ENCODE measurements at places on chromosomes 1 and 21.

DNA sequence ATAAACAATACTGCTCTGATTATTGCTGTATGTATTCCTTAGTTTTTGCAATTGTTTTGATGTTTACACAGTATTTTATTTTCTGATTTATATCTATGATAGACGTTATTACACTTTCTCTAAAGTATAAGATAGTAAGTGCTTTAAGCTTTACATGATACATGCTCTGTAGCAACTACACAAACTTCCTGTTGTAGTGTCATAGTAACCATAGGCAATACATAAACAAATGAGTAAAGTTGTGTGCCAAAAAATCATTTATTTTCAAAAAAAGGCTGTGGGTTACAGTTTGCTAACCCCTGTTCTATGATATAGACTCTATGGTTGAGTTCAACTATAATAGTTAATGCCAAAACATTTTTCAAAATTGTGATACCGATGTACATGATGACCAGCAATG, 1156.4 kb downstream of the AMY1C start:
- no peak for DNase-seq

- DNase-seq, result no peak
Measured at GRCh38 chr1:9960706-9961562, 17.7 kb downstream of the NMNAT1 start.

DNA sequence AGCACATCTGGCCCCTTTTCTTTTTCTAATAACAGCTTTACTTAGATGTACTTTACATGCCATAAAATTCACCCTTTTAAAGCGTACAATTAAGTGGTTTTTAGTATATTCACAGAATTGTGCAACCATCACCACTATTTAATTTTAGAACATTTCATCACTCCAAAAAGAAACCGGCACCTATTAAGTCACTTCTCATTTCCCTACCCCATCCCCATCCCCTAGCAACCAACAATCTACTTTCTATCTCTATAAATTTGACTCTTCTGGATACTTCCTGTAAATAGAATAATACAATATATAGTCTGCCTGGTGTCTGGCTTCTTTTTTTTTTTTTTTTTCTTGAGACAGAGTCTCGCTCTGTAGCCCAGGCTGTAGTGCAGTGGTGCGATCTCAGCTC, 59.5 kb upstream of the ENAH start:
- no peak for DNase-seq

- DNase-seq, result no peak
Measured at GRCh38 chr1:17624611-17625233, 85.2 kb downstream of the ARHGEF10L start.

DNA sequence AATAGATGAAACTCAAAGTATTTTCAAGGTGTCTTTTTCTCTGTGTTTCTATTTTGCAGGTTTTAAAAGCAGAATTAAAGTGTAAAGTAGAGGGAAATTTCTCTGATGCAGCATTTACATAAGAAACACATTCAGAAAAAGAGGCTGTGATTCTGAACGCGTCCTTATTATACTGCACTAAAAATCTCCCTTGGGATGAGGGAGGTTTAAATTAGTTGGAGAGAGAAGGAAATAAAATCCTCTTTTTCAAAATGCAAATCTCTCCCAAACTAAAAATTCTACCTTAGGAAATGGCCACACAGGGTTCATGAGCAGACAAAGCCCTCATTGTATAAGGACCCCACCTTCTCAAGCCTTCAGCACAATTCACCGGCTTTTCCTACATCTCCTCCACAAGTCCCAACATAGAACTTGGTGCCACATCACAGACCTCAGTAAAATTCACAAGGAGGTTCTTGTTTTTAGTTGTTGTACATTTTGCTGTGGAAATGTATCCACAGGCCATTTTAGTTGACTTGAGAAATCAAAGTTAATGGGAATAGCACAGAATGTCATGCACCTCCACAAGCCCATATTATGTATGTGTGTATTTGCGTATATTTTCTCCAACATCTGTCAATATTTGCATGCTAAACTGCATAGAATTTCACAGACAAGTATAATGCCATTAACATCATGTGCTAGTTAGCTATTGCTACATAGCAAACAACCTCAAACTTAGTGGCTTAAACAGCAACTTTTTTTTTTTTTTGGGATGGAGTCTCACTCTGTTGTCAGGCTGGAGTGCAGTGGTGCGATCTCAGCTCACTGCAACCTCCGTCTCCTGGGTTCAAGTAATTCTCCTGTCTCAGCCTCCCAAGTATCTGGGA, 59.8 kb downstream of the MAB21L3 start:
- no peak for DNase-seq

Measured in endothelial cell of umbilical vein (primary cell).